Heart right ventricle (tissue), 16 donors: ENCODE measurements at places on chromosomes 3 and 15.

DNA sequence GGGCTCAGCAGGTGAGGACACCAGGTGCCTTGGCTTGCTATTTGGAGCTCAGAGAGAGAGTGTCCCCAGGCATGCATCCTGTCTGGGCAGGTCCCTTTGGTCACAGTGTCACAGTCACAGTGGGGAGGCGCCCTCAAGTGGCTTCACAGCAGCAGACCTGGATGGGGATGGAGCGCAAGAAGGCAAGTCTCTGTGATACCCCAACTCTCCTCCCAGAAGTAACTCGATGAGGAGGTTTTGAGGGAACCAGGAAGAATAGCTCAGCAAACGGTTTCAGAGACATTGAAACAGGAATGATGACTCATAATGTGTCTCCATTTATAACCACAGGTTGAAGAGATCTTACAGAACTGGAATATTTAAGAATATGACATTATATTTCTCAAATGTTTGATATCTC lies 66.5 kb upstream of the SH3GL3 start:
- DNase-seq, result peak; percentile 32

DNA sequence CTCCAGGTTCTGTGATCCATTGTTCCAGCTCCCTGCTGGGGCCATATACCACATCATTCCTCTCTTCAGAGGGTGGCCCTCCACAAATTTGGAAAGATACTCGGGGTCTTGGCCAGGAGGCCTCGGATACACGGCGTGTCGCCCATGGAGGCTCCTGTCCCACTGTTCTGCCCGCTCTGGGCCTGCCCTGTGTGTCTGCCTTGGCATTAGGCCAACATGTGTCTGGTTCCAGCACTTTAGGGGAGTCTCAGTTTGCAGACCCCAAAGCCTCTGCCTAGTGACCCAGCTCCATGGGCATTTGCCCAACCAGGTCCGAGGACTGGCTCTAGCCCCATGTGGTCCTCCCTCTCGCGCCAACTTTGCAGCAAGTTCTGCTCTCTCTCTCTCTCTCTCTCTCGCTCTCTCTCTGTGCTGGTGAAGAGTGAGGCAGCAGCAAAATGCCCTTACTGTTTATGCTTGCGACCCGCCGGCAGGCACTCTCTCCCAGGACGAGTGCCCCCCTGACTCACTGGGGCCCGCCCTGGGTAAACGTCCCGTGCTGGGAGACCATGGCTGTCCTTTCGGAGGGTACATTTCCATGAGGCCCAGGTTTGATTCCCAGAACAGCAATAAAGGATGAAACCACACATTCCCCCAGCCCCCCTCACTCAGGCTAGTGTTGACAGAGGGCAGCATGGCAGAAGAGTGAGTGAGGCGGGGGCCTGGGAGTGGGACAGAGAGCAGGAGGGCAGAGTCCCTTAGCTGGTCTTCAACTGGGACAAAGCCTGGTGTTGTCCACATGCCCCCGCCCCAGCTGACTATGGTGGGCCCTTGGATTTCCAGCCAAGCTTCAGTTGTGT lies 77.9 kb downstream of the ISG20 start:
- DNase-seq, result no peak

- DNase-seq, result no peak
These were observed 25.2 kb downstream of the UBE2E1 start for GRCh38 chr3:23830869-23831484.

- DNase-seq, result no peak
These were observed 1.1 kb downstream of the LSAMP start for GRCh38 chr3:116444115-116444747.

DNA sequence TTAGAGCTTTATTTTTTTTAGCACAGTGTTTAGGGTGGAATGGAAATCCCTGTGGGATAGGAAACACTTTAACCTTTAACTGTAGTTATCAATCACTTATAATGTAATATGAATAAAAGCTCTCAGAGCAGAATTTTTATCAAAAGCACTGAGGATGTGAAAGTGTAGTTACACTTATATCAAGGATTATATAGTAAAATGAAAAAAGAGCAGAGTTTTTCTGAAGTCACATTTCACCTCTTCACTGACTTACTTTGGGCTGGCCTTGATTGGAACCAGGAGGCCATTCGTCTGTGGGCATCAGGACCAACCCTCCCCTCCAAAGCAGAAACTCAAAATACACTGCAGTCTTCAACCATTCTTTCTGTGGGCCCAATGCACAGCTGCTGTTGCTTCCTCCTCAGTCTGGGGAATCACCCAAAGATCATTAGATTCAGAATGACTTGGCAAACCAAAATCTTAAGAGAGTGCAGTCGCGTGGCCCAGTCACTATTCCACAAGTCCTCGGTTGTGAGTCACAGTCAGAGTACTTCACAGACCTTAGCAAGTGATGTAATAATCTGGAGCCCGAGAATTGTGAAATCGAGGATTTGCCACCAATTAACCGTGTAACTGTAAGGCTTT lies 132.6 kb upstream of the COL8A1 start:
- DNase-seq, result peak; percentile 42

- no peak for DNase-seq
These were observed 12.1 kb downstream of the PDCD6IP start for GRCh38 chr3:33810545-33810944.

GRCh38 chr3:109252641-109253040 lies 63.7 kb downstream of the DPPA2 start:
- no peak for DNase-seq

DNA sequence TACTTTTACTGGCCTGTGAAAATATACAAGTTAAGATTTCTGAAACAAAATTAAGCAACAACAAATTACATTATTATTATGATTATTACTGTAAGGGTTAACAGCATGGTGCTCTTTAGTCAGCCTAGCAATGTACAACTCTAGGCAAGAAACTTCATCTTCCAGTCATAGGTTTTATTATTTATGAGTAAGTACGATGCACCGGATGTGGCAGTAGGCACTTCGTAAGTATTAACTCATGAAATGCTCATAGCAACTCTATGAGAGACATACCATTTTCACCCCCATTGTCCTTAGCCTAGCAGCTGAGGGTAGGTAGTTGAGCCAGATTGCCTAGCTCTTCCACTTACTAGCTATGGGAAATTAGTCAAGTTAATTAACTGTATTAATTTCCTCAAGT lies 68.0 kb upstream of the PTPRG start:
- no peak for DNase-seq

GRCh38 chr3:127628788-127629466 lies at the start of gene PODXL2:
TSS of gene PODXL2 (plus strand) at chr3:127629185. CDS start at chr3:127629220, 35 bp downstream.
- peak; percentile 57 for DNase-seq

GRCh38 chr3:9500108-9501050 lies 53.2 kb downstream of the LHFPL4 start:
- peak; percentile 57 for DNase-seq

GRCh38 chr3:119697394-119697793 lies 5.4 kb upstream of the CFAP91 start:
- DNase-seq, result no peak

DNA sequence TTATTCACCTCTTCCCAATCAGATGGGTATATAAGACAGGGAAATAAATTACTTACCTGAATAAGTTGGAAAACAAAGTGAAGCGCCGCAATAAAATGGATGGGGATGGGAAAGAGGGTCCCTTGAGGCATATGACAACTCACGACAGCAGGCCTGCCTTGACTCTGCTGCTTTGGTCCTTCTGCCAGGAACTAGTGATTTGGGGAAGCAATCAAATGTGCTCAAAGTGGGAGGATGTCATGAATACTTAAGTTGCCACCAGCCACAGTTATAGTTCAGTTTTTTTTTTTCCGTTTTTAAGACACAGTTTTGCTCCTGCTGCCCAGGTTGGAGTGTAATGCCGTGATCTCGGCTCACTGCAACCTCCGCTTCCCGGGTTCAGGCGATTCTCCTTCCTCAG lies 4.6 kb downstream of the PARL start:
- DNase-seq, result no peak

DNA sequence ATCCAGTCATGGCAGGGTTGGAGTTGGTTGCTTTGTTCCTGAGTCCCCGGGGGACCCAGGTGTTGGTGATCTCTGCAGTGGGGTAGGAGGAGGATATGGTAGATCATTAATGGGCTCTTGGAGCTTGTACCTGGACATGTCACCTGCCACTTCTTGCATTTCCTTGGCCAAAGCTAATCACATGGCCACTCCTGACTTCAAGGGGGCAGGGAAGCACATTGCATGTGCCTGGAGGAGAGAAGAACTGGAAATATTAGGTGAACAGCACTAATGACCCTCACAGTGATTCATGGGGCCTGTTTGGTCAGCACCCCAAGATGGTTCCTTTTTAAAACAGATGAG lies 87.1 kb upstream of the MYZAP start:
- DNase-seq, result no peak

DNA sequence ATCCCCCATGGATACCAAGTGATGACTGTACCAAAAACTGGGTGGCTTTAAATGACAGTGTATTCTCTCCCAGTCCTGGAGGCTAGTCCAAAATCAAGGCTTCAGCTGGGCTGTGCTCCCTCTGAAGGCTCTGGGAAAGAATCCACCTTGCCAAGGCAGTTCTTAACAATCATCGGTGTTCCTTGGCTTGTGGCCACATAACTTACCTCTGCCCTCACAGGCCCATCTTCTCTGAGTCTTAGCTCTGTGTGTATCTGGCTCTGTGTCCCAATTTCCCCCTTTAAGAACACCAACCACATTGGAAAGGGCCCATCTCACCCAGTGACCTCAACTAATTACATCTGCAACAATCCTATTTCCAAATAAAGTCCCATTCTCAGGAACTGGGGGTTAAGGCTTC lies 503.0 kb upstream of the PROK2 start:
- DNase-seq, result no peak

DNA sequence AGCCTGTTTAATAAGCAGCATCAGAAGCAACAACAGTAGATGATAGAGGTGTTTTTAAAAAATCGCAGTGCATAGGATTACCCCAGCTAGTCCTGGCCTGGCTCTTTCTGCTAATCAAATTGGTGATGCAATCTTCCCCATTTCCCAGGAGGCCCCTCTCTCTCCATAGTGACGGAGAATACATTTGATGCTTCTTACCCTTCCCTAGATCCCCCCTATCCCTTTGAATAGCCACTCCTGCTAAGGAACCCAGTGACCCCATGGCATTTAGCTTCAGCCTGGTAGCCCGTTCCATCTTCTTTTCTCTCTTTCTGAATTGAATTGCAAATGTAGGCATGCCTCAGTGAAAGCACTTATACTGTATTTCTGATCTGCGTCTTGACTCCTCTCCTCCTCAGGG lies 223.6 kb upstream of the GAP43 start:
- DNase-seq, result no peak

DNA sequence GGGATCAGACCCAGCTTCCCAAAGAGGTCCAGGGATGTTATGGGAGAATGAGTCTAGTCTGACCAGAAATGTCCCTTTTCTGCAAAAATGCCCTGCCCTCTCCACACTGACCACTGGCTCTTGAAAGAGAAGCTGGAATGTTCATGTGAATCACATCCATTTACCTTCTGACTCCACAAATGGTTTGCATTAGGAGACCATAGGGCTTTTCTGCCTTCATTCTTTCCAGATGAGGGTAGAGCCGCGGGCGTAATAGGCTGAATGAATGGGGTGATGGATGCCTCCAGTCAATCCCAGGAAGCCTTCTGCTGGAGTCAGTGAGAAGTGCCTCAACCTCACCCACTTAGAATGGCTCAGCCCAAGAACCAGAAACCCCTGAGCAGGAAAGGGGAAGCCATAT lies 47.2 kb upstream of the IREB2 start:
- no peak for DNase-seq

- DNase-seq, result no peak
These were observed 69.0 kb upstream of the FNDC3B start for GRCh38 chr3:171970301-171970788.

GRCh38 chr3:153897842-153898241 lies 223.3 kb upstream of the ARHGEF26 start:
- no peak for DNase-seq

- DNase-seq, result no peak
These were observed 31.5 kb upstream of the ADAMTS17 start for GRCh38 chr15:100373120-100373896.

- no peak for DNase-seq
These were observed 1.4 kb upstream of the ISLR2 start for GRCh38 chr15:74128785-74129585.

- no peak for DNase-seq
These were observed 22.9 kb downstream of the FYCO1 start for GRCh38 chr3:45972534-45973402.

DNA sequence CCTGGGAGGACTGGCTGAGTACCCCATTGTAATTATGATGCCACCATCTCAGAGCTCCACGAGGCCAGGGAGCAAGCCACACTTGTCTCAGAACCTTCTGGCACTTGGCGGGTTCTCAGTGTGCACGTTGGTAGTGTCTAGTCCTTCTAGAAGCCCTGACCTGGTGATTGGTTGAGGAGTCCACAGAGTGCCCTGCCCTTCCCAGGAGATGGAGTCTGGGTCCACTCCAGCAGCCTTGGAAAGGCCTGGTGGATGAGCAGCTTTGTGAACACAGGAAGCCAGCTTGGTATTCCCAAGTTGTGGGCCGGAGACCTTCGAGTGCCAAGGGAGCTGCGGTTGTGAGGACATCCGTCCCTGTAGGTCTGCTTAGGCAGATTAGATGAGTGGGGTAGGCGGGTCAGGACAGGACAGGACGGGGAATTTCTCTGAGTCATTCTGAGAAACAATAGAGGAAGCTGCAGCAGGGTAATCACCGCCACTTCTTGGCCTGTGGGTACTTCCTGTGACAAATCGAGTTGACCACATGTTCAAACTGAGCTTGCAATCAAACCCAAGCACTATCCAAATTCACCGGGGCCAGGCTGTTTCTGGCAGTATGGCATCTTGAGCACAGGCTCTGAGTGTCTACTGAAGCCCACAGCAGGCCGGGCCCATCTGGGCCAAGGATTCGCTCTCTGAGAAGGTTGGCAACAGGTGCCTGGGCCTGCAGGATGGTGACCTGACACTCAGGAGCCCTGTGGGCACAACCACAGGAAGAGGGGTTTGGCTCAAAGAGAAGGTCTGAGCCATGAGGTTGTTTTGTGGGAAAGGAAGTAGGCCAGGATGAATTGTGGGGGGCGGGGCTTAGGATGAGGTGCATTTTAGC lies 71.5 kb upstream of the PLXNA1 start:
- DNase-seq, result no peak

GRCh38 chr3:158977497-158977896 lies 175.6 kb downstream of the MFSD1 start:
- DNase-seq, result no peak

DNA sequence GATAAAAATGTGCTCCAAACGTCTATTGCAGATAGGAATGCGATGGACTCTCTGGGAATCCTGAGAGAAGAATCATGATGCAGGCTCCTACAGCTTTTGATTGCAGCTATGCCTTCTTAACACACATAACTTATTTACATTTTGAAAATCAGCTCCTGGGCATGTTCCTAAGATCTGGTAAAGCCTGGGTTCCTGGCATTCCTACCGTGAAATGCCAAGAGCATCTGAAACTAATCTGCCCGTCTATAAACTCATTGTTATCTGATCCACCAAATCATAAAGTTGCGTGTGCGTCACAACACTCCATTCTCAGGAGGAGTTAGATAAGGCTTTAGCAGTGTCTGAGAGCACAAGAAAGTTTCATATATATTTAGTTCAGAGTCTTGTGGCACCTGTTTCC lies 79.0 kb upstream of the VGLL3 start:
- DNase-seq, result no peak

GRCh38 chr3:114327665-114328064 lies 33.8 kb downstream of the TIGIT start:
- DNase-seq, result no peak

- DNase-seq, result no peak
These were observed 23.4 kb downstream of the WHAMM start for GRCh38 chr15:82832601-82833361.

- no peak for DNase-seq
These were observed 17.8 kb upstream of the ERICH6 start for GRCh38 chr3:150721285-150722130.
